ENCODE measurements at places on chromosomes 11 and 22.
A peak's percentile ranks its signal among the peaks of the same experiment; 100 is the strongest.

DNA sequence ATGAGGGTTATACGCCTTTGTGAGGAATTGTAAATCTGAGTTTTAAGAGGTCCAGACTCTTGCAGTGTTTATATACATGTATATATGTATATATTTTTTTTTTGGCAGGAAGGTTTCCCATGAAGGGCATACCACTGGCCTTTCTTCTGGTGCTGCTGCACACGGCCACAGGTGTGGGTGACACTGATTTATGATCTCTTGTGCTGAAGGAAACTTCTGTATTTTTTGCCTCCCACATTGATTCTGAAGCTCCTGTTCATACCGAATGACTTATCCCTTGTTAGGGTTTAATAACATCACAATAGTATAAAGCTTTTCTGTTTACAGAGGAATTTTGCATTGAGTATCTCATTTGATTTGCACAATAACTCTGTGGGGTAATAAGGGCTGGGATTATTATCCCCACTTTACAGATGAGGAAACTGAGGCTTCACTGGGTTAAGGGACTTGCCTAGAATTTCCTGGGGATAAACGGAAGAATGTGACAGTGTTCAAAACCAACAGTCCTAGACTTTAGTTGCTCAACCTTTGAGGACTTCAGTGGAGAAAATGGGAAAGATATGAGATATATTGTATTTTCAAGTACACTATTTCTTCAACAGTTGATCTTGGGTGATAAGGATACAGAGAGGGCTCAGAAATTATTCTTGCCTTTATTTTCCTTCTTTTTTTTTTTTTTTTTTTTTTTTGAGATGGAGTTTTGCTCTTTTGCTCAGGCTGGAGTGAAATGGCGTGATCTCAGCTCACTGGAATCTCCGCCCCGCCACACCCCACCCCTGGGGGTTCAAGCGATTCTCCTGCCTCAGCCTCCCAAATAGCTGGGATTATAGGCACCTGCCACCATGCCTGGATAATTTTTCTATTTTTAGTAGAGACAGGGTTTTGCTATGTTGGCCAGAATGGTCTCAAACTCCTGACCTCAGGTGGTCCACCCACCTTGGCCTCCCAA lies 70.1 kb downstream of the MICAL2 start:
- no peak for DNase-seq

DNA sequence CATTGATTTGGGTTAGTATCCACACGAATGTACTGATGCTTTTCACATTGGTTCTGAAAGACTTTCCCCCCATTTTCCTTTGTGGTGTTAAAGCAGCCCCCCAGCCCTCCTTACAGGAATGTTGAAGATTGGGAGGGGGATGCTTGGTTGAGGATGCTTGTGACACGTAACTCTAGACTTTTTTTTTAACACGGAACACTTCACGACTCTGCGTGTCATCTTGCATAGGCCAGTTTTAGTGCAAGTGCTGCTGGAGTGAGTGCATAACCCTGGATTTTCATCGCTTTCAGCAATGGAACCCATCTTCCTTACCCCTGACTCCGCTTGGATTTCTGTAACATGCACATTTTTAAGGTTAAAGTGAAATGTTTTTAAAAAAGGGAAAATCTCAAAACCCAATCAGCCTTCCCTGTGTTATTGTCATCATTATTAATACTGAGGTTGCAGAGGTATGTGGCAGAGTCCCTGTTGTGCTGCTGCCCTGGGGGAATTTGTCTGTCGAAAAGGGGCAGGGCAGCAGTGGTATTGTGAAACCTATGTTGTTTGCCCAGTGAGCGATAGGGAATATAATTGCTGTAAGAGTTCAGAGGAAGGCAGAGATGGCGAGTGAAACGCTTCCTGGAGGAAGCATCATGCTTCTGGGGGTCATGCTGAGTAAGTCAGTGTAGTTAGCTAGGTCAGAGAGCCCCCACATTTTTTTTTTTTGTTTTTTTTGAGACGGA lies 12.1 kb downstream of the CECR2 start:
- DNase-seq, result no peak

DNA sequence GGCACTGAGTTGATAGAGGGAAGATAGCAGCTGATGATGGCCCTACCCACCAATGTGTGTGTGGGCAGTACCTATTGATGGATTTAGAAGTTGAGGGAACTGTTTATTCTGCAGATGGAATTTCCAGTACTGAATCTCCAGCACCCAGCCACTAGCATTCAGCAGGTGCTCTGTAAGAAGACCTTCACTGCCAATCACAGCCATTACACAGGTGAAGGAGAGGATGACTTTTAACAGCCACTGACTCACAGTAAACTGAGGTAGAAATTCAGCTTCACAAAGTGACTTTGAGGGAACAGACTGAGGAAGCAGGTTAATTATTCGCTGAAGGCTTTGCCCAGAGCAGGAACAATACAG lies 107.8 kb downstream of the GGTLC2 start:
- DNase-seq, result no peak

DNA sequence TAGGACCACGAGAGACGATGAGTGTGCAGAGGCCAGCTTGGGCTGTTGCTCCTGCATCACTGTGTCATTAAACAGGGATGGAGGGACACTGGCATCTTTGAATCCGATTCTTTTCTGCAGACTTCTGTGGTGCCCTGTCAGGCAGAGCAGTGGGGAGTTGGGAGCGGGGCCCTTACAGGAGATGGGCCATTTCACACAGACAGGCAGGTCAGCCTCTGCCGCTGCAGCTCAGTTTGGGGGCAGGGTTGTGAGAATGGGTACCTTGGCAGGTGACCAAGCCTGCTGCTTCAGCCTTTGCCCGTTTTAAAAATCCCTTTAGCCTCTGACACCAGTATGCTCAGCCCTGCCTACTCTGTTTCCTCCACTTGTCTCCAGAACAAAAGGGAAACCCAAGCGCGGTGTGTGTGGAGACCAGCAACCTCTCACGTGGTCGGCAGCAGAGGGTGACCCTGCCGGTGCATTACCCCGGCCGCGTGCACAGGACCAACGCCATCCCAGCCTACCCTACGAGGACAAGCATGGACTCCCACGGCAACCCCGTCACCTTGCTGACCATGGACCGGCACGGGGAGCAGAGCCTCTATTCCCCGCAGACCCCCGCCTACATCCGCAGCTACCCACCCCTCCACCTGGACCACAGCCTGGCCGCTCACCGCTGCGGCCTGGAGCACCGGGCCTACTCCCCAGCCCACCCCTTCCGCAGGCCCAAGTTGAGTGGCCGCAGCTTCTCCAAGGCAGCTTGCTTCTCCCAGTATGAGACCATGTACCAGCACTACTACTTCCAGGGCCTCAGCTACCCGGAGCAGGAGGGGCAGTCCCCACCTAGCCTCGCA lies 12.6 kb downstream of the C22orf31 start:
- no peak for DNase-seq

DNA sequence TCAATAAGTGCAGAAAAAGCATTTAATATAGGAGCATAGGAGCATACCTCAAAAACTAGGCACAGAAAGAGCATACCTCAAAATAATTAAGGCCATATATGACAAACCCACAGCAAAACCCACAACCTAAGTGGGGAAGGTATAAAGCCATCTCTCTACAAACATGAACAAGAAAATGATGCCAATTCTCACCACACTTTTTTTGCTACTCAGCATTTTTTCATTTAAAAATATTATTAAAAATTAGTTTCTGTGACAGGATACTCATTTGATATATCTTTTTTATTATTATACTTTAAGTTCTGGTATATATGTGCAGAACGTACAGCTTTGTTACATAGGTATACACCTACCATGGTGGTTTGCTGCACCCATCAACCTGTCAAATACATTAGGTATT lies 352.0 kb downstream of the LUZP2 start:
- DNase-seq, result no peak

DNA sequence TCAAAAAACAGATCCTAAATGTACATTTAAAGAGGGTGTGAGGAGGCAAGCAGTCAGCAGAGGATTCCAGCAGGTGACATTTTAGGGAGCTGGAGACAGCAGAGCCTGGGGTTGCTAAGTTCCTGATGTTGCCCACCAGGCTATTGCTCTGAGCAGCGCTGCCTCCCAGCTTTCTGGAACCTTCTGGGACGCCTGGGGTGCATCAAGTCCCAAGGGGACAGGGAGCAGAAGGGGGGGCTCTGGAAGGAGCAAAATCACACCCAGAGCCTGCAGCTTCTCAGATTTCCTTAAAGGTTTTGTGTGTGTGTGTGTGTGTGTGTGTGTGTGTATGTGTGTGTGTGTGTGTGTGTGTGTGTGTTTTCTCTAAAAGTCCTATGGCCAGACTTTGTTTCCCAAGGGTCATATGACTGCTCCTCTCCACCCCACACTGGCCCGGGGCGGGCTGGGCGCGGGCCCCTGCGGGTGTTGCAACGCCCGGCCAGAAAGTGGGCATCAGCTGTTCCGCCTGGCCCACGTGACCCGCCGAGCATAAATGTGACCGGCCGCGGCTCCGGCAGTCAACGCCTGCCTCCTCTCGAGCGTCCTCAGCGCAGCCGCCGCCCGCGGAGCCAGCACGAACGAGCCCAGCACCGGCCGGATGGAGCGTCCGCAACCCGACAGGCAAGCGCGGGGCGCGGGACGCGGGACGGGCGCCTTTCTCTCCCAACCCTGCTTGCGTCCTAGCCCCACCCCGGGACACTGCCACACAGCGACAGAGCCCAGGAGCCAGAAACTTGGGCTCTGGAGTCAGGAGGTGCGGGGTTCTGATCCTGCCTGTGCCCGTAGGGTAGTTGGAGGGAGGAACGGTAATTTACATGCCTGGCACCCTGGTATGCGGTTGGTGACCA lies at the start of gene HMOX1:
TSS of gene HMOX1 (plus strand) at position 560 of the 887 bp plus-strand sequence. CDS start at position 638, 78 bp downstream.
- DNase-seq, result peak; percentile 49

GRCh38 chr11:86815726-86816125 lies 15.4 kb downstream of the PRSS23 start:
- no peak for DNase-seq

DNA sequence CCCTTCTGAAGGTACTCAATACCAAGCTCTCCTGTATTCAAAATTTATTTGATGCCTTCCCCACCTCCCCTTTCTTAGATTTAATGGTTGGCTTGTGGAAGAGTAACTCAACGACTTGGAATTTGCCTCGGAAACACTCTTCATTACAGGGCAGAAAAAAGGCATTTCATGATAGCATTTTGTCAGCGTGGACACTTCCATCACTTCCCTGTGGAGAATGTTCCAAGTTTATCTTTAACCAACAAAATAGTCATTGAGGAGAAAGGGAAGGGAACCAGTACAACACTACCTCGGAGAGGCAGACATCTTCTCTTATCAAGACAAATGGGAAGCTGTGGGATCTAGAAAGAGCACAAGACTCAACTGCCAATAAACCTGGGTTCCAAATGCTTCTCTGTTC lies 177.2 kb upstream of the MTMR2 start:
- DNase-seq, result no peak

DNA sequence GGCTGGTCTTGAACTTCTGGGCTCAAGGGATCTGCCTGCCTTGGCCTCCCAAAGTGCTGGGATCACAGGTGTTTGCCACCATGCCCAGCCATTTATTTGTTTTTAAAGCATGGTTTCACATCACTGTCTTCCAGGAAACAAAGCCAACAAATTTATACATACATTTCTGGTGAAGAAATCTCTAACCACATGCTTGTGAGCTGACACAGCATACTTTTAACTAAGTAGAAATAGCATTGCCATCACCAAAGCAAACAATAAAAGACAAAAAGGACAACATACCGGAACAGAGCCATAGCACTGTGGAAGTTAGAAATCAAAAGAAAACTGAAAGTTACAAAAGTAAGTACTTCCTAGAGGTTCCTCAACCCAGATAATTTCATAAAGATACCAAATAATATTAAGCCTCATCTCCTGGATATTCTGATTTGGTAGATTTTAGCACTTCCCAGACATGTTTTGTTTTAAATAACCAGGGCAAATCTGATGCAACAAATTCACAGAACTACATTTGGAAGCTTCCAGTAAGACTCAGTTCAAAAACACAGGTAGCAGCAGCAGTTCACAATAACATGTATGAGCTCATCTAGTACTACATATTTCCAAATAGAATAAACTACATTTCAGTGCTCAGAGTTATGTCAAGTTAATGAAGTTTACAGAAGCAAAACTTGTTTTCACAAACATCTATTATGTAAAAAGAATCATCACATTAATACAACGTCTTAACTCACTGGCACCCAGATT lies 70.6 kb downstream of the RRAS2 start:
- DNase-seq, result no peak

GRCh38 chr11:36564376-36565030 lies 3.3 kb upstream of the RAG1 start:
- peak; percentile 29 for DNase-seq

GRCh38 chr11:3094223-3094824 lies 37.1 kb upstream of the CARS1 start:
- DNase-seq, result no peak

DNA sequence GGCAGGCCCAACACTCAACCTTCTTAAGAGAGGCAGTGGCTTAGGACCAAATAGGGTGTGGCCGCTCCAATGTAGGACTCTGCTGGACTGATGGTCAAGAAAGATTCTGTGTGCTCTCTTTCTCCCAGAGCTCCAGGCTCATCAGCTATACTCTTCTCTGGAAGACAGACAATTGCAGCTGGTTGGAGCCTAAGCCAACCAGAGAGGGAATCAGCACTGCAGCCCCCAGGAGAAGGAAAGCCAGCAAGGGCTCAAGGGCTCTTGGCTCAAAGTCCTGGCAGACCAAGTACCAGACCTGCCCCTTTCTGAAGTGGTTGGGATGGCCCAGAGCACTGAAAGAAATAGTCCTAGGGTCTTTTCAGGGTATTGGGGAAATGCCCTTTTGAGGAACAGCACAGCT lies 1077.3 kb downstream of the NTM start:
- no peak for DNase-seq

GRCh38 chr11:119686177-119686882 lies 42.7 kb downstream of the NECTIN1 start:
- DNase-seq, result no peak

DNA sequence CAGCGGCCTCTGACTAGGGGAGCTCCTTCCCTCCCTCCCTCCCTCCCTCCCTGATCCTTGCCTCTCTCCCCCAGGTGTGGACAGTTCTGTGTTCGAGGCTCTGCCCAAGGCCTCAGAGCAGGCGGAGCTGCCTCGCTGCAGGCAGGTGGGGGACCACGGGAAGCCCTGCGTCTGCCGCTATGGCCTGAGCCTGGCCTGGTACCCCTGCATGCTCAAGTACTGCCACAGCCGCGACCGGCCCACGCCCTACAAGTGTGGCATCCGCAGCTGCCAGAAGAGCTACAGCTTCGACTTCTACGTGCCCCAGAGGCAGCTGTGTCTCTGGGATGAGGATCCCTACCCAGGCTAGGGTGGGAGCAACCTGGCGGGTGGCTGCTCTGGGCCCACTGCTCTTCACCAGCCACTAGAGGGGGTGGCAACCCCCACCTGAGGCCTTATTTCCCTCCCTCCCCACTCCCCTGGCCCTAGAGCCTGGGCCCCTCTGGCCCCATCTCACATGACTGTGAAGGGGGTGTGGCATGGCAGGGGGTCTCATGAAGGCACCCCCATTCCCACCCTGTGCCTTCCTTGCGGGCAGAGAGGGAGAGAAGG lies 11.1 kb upstream of the POU2F3 start:
- no peak for DNase-seq

GRCh38 chr22:47130883-47131631 lies 368.6 kb downstream of the TBC1D22A start:
- no peak for DNase-seq

All from stimulated activated CD4-positive, alpha-beta T cell treated with anti-CD3 and anti-CD28 coated beads, Interleukin-1b, Interleukin-23, amount 100 ng/mL, for 48 hours (primary cell).